ENCODE measurements at places on chromosomes 13 and 19.
A peak's percentile ranks its signal among the peaks of the same experiment; 100 is the strongest.

DNA sequence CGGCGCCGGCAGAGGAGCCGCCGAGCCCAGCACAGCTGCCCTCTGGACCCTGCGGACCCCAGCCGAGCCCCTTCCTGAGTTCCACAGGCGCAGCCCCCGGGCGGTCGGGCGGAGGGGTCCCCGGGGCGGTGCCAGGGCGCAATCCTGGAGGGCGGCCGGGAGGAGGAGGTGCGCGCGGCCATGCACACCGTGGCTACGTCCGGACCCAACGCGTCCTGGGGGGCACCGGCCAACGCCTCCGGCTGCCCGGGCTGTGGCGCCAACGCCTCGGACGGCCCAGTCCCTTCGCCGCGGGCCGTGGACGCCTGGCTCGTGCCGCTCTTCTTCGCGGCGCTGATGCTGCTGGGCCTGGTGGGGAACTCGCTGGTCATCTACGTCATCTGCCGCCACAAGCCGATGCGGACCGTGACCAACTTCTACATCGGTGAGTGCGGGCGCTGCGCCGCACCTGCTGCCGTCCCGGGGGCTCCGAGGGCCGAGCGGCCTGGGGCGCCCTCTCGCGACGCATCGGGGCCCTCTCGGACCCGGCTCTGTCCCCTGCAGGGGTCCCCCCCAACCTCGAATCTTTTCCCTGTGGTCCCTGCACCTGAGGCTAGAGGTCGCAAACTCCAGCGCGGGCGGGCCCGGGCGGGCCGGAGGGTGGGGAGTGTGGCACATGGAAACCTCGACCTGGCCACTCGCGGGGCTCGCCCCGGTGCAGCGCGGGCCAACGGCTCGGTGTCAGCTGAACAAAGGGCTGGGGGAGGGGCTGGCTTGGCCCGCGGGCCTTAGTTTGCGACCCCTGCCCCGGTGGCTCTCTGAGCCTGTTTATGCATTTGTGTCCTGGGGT lies at the start of gene KISS1R:
KISS1R (plus strand) TSS at position 11 of the 829 bp plus-strand sequence; CDS start at position 181, 170 bp downstream.
- peak; percentile 37 for DNase-seq

- DNase-seq, result no peak
Observed at GRCh38 chr19:18231775-18232174, 5.5 kb upstream of the PDE4C start.

GRCh38 chr19:42252365-42253244 lies 2.3 kb downstream of the ERF start:
- DNase-seq, result no peak

- peak; percentile 0 for DNase-seq
Observed at GRCh38 chr13:28753208-28753892, 34.6 kb upstream of the SLC46A3 start.

GRCh38 chr13:47774671-47774994 lies 226.4 kb downstream of the SUCLA2 start:
- no peak for DNase-seq

Measured in NCI-H2029 (cell line).